ENCODE measurements at places on chromosomes 1 and 21. TPM values are rescaled to one million over a fixed set of nuclear protein-coding genes. Genes with fewer than 3 reads are reported as not detected.

DNA sequence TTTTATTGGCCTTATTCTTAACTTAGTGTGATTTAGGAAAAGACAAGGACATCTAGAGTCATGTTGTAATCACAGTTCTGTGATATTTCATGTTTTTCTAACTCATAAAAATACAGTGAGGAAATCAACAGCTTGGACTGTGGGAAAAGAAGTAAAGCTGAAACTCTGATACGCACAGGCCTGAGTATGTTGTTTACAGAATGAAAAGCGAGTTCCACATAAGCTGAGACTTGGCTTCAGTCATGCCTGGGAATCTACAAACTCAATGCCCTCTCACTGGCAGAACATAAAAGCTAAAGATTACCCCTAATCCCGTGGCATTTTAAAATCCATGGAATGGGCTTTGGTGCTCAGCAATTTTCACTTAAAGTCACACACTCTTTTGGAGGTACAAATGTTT lies 23.6 kb upstream of the ATP5PO start:
- peak overlapping the region; percentile 67 for H3K27ac ChIP-seq
- H3K4me3 ChIP-seq, result no peak overlapping the region

- no peak overlapping the region for H3K27ac ChIP-seq
- no peaks in the 10 kb centered on the region for H3K27me3 ChIP-seq
- no peaks in the 10 kb centered on the region for H3K36me3 ChIP-seq
- DNase-seq, result no peak
- H3K4me1 ChIP-seq, result peaks cover 34% of the 10 kb centered on the region
- no peak overlapping the region for H3K4me3 ChIP-seq
Measured at GRCh38 chr1:19313961-19314882, 2.1 kb downstream of the SLC66A1 start.

GRCh38 chr1:150997949-150998348 lies 8.8 kb downstream of the MINDY1 start:
- DNase-seq, result no peak
- peaks cover 32% of the 10 kb centered on the region for H3K4me1 ChIP-seq
- no peak overlapping the region for H3K4me3 ChIP-seq
- no peaks in the 10 kb centered on the region for H3K27me3 ChIP-seq
- peaks cover 37% of the 10 kb centered on the region for H3K36me3 ChIP-seq
- no peak overlapping the region for H3K27ac ChIP-seq

DNA sequence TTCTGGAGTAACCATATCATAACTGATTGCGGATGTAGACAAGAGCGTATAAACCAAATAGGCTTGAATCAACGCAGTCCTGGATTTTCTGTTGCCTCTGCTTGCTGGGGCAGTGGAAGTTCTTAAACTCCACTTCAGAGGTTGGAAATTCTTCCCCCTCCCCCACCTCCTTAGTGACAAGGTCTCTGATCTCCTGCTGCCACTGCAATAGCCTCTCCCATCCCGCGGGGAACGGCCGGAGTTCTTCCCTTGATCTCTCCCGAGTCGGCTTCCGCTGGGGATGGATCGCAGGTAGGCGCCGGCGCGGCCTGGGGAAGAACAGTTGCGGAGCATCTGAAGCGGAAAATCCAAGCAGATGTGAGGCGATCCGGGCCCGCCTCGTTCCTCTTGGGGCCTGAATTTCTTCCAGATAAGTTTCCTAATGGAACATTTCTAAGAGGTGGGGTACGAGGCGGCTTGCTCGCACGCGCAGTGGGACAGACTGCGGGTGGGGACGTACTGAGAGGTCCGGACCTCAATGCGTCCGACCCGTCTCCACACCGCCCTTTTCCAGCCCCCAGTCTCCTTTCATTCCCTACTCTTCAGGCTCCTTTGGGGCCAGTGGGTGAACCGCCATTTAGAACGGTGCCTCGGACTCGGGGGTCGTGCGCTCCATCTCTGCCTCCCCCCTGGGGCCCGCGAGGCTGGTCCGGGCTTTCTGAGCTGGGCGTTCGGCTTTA lies 3.1 kb upstream of the SIM2 start:
- no peaks in the 10 kb centered on the region for H3K36me3 ChIP-seq
- H3K27me3 ChIP-seq, result peaks cover 27% of the 10 kb centered on the region
- DNase-seq, result no peak
- no peak overlapping the region for H3K27ac ChIP-seq

GRCh38 chr1:30320581-30320890 lies 402.8 kb downstream of the MATN1 start:
- no peaks in the 10 kb centered on the region for H3K4me1 ChIP-seq
- no peaks in the 10 kb centered on the region for H3K36me3 ChIP-seq
- no peak overlapping the region for H3K27ac ChIP-seq
- no peaks in the 10 kb centered on the region for H3K27me3 ChIP-seq
- no peak overlapping the region for H3K4me3 ChIP-seq
- DNase-seq, result no peak

DNA sequence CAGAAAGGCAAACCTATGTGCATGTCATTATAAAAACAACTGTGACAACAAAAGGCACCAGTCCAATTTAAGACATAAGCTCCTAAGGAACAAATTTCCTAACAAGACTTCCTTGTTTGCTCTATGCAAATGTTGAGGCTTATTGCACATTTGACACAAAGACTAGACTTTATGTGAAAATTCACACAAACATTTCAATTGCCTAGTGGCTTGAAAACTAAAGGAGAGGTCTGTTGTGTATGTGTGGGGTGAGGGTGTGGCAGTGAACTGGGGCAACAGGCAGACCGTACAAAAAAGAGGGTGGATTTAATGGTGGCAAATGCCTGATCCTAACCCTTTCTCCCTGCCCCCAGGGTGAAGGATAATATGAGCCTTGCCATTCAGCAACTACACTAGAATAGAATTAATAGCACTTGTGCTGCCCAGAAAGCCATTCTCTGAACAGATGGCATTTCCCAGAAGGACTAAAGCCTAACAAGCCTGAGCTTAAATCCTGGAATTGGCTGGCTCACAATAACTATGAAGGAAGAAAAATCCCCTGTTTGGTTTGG lies 73.9 kb downstream of the GLUL start:
- no peaks in the 10 kb centered on the region for H3K4me1 ChIP-seq
- H3K36me3 ChIP-seq, result no peaks in the 10 kb centered on the region
- DNase-seq, result no peak
- H3K27me3 ChIP-seq, result no peaks in the 10 kb centered on the region

RIIAD1 gene
- not detected for polyA plus RNA-seq

UMODL1 gene
- polyA plus RNA-seq, result not detected

CYP4A11 gene
- polyA plus RNA-seq, result not detected

AMY1C gene
- polyA plus RNA-seq, result not detected
